ENCODE measurements at places on chromosomes 5 and 9.

DNA sequence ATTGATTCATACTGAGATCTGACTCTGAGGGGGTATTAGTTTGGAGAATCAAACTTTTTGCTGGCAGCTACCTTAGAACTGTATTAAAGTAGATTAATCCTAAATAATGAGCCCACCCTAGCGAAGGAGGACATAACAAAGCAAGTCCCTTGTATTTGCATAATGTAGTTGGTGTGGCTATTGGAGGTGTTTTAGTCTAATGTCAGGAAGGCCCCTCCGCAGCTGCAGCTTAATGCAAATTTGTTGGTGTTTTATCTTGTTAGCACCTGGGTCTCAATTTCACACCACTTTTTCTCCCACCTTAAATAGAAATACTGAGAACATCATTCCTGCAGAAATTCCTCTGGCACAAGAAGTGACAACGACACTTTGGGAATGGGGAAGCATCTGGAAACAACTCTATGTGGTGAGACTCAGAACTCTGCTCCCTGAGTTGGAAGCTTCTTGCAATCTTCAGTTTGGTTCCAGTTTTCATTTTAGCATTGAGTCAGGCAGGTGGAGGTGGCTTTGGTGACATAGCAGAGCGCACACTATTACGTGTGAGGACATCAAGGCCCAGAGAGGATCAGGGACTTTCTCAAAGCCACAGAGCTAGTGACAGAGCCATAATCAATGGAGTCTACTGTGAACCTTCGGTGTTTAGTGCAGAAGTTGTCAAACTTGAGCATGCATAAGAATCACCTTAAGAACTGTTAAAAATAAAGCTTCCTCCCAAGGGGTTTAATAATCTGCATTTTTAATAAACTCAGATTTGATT lies 33.9 kb downstream of the DOCK2 start:
- no peak for DNase-seq

DNA sequence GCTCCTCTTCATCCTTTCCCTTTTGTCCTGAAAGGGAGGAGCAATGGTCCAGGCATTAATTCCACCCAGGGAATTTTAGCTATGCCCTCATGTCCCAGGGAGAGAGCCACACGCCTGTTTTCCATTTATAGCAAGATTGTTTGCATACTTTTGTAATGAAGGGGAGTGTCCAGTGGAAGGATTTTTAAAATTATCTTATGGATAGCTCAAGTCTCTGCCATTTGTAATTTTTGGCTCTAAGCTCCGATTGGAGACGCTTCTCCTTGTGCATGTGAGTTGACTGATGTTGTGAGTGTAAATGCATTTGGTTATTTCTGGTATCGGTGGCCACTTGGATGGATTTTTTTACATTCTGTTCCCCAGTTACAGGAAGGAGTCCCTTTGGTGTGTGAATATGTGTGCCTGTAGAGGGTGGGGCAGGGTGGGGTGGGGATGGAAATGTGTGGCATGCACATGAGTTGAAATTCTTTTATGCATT lies 7.2 kb upstream of the RPL26L1 start:
- DNase-seq, result no peak

- no peak for DNase-seq
These were observed 65.7 kb upstream of the EIF4EBP3 start for GRCh38 chr5:140481758-140482157.

- DNase-seq, result no peak
These were observed 388.5 kb downstream of the PSAT1 start for GRCh38 chr9:78685471-78685870.

- DNase-seq, result no peak
These were observed 40.7 kb downstream of the FBXW11 start for GRCh38 chr5:171965745-171966144.
